ENCODE measurements at places on chromosomes 16 and 17. TPM values are rescaled to one million over a fixed set of nuclear protein-coding genes. Genes with fewer than 3 reads are reported as not detected.

- DNase-seq, result no peak
Observed at GRCh38 chr17:55959756-55960155, 193.5 kb upstream of the ANKFN1 start.

- DNase-seq, result peak; percentile 26
Observed at GRCh38 chr17:58667934-58668597, 23.8 kb downstream of the TEX14 start.

- DNase-seq, result no peak
Observed at GRCh38 chr17:48500435-48501426, 30.1 kb downstream of the HOXB1 start.

DNA sequence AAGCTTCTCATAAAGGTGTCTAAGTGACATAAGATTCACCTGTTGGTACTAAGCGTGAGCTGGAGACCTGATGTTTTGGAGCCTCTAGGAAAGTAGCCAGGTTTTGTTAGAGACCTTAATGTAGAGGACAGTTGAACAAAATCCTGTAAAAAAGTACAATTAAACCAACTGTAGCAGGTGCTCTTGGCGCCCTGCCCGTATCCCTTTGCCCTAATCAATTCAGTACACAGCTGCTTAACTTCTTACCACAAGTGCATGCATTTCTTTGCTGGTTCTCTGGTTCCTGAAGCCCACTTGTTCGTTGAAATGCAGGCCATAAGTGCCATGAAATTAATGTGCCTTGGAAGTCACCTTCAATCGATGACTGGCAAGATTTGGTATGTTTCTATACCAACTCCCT lies 24.4 kb downstream of the GLP2R start:
- no peak for DNase-seq

DNA sequence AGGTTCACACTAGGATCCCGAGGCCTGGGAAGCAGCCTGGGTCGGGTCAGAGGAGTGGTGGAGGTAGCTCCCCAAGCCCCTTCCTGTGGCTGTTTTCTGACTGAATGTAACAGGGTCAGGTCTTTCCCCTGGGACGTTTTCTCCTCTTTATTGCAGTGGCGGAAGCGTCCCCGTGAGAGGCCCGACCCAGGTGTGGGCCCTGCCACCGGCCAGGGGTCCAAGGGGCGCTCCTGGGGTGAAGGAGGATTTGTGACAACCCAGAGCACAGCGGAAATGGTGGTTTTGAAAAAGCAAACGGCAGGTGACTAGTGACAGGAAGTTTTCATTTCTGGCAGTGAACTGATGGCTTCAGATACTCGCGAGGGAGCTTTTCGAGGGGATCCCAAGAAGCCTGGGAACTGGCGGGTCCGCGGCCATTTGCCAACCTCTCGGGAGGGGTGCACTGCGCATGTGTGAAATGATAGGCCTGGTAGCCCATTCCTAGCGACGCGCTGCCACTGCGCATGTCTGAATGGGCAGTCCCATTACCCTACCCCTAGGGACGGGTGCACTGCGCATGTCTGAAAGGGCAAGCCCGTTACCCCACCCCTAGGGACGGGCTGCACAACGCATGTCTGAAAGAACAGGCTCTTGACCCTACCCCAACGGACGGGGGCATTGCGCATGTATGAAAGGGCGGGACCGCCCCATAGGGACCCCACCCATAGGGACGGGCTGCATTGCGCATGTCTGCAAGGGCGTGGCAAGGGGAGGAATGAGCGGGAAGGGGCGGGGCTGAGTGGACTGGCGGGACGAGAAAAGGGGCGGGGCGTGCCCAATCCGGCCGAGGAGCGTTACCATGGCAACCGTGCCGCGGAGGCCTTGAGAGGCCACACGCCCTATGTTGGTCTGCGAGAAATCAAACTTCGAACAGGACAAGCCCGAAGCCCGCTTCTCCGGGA lies 1747.9 kb downstream of the TP53TG3F start:
- peak; percentile 88 for DNase-seq

DNA sequence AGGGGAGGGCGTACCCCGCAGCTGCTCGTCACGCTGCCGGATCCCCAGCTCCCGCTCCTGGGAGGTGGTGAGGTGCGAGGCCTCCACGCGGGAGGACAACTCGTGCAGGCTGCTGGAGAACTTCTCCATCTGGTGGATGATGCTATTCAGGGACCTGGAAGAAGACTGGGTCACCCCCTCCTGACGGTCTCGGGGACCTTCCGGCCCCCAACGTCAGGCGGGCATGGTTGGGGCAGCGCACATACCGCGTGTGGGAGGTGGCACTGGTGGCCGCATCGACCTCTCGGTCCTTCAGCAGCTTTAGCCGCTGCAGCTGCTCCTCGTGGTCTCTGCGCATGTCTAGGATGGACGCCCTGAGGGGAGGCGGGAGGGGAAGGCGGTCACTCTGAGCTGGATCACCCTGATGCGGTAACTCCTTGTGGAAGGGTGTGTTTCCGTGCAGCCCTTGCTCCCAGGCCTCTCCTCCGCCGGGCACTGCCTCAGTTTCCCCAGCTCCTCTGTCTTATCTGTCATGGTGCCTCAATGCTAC lies 13.3 kb upstream of the MRPL38 start:
- DNase-seq, result no peak

DNA sequence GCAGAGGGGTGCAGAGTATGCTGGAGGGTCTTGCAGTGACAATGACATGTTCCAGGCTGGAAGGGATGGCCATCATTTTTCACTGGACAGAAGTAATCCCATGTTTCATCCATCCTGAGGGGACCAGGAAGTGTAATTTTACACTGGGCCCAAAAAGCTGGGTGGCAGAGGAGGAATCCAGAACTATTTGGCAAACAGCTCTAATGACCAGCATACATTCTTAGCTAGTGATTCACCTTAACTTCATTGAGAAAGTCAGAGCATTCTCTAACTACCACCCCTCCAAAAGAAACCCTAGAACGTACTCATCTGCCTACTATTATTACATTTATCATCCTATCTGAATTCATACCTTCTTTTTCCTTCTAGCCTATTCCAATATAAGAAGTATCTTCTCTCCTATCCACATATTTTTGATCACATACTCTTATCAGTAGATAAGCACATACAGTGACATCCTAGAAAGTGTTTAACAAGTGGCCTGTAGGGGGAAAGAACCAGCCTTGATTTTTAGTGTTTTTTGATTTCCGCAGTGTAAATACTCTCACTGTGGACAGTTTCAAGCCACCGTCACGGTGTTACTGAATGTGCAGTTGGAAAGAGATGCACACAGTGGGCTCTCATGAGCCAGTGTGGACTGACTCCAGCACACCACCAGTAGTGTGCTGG lies 118.1 kb downstream of the FTO start:
- DNase-seq, result peak; percentile 61

- no peak for DNase-seq
Observed at GRCh38 chr16:14353340-14353739, 276.7 kb downstream of the PARN start.

DNA sequence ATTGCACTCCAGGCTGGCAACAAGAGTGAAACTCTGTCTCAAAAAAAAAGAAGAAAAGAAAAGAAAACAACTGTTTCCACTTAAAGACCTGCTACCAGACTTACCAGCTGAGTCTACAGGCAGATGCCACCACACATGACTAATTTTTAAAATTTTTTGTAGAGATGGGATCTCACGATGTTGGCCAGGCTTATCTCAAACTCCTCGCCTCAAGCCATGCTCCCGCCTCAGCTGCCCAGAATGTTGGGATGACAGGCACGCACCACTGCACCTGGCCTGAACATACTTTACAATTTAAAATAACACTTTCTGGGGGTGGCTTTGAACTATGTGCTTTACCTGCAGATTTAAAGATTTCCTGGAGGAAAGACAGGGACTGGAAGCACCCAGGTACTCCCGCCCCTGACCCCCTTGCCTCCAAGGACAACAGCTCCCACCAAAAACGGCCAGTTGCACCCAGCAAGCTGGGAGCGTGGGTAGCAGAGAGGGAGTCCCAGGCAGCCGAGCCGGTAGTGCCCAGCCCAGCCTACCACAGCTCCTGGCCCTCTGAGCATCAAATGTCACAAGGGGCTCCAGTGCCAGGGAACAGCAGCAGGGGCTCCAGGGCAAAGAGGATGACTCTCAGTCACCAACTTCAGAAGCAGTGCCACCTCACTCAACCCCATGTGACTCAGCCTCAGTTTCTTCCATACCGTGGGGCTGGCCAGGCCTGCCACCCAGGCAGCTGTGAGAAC lies 262.9 kb downstream of the PARN start:
- DNase-seq, result no peak

GRCh38 chr17:63609816-63610573 lies 9.3 kb downstream of the TACO1 start:
- DNase-seq, result no peak

- peak; percentile 70 for DNase-seq
Observed at GRCh38 chr17:5500589-5501391, 14.4 kb downstream of the MIS12 start.

- no peak for DNase-seq
Observed at GRCh38 chr16:23155445-23156049, 6.3 kb upstream of the USP31 start.

DNA sequence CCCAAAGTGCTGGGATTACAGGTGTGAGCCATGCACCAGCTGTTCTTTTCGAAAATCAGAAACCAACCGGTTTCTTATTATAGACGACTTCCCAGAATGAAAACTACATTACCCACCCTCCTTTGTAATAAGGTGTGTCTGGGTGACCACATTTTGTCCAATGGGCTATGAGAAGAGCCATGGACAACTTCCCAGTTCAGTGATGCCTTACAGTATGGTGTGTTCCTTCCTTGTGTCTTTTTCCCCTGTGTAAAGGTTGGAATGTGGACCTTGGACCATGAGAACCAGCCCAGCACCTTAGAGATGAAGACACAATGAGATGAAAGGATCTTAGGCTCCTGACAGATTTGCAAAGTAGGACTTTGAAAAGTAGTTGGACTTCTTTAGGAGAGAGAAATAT lies 85.0 kb upstream of the ATF7IP2 start:
- DNase-seq, result no peak

DNA sequence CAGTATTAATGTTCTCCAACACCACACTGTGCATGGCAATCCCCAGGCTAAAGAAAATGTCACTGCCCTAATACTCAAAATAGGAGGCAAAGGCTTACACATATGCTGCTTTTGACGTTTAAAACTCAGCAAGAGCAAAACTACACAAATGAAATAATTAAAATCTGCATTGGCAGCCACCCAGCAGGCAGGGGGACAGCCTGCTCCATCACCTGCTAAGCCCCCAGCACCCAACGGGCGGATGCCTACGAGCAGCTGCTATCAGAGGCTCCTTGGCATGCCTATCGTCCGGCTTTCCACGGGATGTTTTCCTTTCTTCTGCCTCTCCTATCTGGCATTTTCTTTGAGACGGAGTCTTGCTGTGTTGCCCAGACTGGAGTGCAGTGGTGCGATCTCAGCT lies 337.5 kb downstream of the SOX9 start:
- DNase-seq, result no peak

GRCh38 chr17:78889531-78889930 lies 13.5 kb downstream of the CEP295NL start:
- no peak for DNase-seq

DNA sequence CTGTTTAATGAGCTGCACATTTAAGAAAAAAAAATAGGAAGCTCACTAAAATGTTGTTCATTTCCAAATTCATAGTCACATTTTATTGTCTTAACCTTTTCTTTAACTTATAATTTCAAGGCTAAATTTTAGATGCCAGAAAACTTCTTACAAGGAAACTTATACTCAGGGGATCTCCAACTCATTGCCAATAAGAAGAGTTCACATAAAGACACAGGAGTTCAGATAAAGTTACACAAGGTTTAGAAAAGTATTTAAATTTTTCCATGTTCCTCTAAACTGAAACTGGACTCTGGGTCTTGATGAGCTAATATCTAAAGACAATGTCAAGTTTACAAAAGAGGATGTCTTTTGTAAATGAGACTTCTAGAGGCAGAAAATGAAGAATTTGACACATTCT lies 190.7 kb upstream of the KCNJ16 start:
- DNase-seq, result no peak

- DNase-seq, result no peak
Observed at GRCh38 chr17:69142175-69142802, 594 bp upstream of the ABCA6 start.

DNA sequence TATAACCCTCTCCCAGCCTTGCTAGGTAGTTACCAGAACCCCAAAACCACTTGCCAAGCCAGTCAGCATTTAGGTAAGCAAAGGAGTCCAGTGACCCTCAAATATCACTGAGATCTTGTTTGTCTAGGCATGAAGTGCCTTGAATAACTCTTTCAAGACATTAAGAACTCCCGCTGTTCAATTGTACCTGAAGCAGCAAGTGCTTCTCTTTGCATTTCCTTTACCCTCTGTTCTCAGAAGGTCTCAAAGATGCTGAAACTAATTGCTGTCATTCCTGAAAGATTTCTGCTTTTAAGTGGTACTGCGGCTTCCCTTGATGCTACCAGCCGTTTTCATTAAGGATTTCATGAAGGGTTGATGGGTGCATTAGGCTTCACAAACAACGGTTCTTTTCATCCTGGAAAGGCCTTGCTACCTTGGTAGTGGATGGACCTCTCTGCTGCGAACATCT lies 142.7 kb downstream of the PITPNC1 start:
- no peak for DNase-seq

DNA sequence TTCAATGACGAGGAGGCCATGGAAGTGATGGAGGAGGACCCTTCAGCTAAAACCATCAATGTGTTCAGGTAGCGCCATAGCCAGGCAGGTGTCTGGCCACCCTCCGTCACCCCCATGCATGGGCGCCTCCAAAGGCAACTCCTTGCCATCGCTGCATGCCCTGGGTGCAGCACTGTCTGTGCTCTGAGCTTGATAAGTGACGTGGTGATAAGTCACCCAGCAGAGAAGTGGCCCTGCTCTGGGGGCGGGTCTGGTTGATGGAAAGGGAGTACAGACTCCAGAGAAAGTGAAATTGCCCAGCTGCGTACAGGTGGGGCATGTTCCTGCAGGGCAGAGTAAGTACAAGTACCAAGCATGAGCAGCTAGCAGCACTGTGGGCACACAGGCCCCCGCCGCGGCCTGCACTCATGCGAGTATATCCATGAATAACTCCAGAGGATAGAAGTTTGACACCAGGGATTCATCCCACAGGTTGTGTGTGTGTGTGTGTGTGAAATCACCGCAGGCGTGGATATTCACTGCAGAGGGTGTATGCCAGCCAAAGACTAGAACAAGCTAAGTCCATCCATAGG lies 13.1 kb downstream of the DNAI2 start:
- no peak for DNase-seq

DNA sequence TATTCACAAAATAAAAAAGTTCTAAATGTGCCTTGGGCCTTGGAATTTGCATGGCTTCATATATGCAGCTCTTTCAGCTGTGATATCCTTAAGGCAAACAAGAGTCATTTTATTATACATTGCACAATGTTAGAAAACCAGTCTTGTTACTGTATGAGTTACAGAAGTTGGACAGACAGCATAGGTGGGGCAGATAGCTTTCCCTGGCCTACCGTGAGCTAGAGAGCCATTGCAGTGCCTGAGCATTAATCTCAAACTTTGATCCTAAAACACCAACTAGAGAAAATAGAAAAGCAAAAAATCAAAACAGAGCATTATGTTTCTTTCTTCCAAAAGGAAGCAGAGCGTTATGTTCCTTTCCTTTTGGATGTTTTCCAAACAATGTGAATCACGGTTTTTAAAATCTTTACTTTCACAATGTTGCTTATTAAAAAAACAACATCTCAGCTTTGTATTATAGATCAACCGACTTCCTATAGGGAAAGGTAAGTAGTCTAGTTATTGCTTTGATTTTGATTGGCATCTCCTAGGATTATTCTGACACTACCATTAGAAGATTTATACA lies 32.2 kb downstream of the ARHGAP44 start:
- no peak for DNase-seq

- DNase-seq, result peak; percentile 72
Observed at GRCh38 chr17:48671697-48672171, 45.6 kb upstream of the HOXB9 start.

Gene NAA60
- 2.2 TPM for total RNA-seq

Gene ATP2A3
- 0.80 TPM for total RNA-seq

Gene GGA3
- 10.4 TPM for total RNA-seq

Gene CD300LB
- not detected for total RNA-seq

Gene SLC13A2
- total RNA-seq, result not detected

Gene TBC1D3D
- 0.29 TPM for total RNA-seq

Measured in Daoy (cell line).